ENCODE measurements at places on chromosomes 4 and X.
A peak's percentile ranks its signal among the peaks of the same experiment; 100 is the strongest.

GRCh38 chr4:186762865-186763264 is 39.2 kb upstream of the FAT1 start:
- DNase-seq: no peak

GRCh38 chr4:158782551-158783360 is 13.9 kb downstream of the FNIP2 start:
- no peak for DNase-seq

DNA sequence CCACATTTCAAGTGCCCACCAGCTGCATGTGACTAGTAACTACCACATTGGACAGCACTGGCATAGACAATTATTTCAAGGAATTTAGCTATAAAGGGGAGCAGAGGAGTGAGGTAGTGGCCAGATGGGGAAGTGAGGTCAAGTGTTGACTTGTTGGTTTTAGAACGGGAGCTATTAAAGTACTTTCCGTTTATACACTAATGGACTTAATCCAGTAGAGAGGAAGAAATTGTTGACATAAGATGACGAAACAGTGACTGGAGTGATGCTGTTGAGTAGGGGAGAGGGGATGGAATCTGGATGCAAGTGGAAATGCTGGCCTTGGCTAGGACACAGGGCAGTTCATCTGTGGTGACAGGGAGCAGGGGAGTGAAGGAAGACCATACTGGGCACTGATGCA is 154.4 kb downstream of the AMMECR1 start:
- DNase-seq: no peak

GRCh38 chrX:2898846-2899512 is 30.2 kb downstream of the ARSD start:
- no peak for DNase-seq

DNA sequence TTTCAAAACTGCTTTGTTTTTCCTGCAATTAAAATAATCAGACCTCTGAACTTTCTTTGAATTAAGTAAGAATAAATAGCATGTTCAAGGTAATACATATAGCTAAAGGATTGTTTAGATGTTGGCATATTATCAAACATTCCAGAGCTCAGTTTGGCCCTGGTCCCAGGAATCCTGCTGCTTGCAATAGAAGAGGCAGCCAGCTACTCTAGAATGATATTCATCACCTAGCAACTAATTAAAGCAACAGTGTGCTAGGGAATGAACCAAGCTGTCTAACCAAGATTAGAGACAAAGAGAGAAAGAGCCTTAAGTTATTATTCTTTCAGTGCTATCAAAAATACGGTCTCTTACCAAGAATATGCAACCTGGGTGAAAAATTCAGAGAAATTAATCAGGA is 460.9 kb downstream of the GABRG1 start:
- no peak for DNase-seq

DNA sequence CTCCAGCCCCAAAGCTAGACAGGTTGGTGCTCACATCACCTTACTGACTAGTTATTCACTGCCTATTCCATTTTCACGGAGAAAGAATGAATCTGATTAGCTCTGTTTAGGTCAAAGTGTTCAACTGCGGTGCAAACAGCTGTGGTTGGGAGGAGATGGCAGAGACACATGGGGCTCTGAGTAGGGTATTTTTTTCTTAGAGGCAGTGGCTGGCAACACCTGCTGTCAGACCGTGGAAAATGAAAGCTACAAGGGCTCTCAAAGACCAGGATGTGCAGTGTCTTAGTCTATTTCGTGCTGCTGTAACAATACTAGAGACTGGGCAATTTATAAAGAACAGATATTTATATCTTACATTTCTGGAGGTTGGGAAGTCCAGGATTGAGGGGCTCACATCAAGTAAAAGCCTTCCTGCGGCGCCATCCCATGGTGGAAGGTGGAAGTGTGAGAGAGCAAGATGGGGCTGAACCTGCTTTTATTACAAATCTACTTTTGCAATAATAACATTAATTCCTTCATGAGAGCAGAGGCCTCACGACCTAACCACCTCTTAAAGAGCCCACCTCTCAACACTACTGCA is 10.6 kb downstream of the NYX start:
- DNase-seq: no peak

GRCh38 chrX:78574306-78574705 is 84.8 kb downstream of the RTL3 start:
- DNase-seq: no peak

DNA sequence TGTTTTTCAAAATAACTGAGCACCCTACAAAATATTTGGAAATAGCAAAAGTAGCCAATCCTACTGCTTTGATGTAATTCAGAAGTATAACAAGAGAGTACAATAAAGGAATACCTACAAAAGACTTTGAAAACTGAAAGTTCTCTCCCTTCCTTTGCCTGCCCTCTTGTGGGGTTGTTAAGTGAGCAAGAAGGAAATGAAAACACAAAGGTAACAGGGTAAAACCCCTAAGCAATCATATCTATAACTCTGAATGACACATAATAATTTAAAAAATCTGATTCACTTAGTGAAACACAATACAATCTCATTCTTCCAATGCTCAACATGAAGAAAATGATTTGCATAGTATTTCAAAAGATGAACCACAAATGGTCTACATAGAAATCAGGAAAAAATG is 98.2 kb downstream of the FRYL start:
- no peak for DNase-seq

DNA sequence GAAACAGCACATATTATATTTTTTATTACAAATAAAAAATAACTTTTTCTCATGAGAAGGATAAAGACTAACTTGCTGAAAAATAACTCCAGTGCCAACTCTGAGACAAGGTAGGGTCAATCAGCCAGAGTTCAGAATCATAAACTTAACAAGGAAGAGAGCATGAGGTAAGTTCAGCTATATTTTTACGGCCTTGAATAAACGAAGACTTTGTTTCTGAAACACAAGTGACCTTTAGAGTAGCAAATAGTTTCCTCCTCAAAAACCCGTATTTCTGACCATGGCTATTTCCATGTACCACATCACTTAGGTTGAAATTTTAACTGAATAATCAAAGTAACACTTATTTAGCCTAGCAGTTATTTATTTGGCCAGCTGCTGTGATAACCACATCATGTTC is 45.5 kb downstream of the PRDM5 start:
- no peak for DNase-seq

GRCh38 chr4:3771164-3771809 is 5.1 kb downstream of the ADRA2C start:
- DNase-seq: no peak

- peak; percentile 27 for DNase-seq
Observed at GRCh38 chr4:98510757-98511517, 147.5 kb downstream of the TSPAN5 start.

DNA sequence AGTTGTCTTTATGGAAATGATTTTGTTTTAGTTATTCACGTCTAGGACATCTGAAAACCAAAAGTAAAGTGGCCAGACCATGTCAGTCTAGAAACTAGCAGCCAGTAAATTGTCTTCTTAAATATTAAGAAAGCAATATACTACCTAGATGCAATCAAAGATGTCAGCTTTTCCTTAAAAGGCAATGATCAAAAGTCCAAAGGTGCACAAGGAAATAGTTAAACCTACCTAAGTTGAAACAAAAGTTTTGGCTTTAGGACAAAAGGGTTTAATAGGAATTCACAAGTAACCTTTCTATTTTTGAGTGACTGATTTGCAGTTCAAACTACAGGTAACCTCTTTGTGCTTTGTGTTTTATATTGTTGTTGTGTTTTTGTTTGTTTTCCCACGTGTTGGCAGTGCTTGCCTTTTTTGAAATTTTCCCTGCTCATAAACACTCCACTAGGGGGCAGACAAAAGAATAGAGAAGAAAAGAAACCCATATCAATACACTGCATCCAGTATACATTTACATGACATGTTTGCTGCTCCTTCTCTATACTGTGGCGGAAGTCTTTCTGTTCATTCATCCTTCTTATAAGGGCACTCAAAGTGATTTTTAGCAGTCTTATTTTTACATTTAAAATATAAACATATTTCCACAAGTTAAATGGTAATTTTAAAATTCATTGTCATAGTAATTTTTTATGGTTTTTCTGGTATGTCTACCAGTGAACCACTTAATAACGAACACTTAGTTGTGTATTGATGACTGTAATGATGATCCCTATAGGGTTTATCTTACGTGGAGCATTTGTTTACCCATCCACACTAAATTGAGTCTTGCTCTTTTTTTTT is 62.7 kb downstream of the GAB1 start:
- DNase-seq: no peak

- DNase-seq: no peak
Observed at GRCh38 chr4:114264877-114265291, 285.4 kb upstream of the ARSJ start.

GRCh38 chr4:1052231-1052671 is 40.8 kb downstream of the FGFRL1 start:
- DNase-seq: no peak

DNA sequence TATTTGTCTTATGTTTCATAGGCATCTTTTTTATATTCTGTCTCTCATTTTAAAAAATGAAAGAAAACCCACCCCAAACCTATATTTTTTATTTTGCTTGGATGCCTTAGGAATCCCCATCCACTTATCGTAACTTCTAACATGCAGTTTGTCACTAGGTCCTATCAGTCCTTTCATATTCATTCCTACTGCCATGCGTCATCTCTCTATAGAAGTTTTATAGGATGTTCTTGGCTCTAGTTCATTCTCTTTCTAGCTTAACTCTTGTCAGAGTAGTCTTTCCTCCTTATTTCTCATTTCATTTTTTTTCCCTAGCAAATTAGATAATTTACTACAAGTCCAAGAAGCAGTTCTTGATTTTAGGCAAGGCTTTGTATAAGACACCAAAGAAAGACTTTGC is 92.7 kb downstream of the LARP1B start:
- DNase-seq: no peak

DNA sequence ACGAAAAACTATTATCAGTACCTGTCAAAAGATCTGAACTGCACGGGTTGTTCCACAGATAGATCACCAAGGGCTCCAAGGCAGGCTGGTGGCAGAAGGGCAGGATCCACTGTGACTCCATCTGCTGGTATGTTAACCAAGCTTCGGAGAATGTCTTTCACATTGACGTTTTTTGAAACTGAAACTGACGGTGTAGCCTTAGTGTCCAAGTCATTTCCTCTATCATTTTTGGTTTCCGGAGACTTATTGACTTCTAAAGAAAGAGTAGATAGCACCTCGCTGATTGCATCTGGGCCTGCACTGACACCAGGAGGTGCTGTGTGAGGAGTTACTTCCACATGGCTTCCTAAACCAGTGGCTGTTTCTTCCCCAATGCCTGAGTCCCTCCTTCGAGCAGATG is 186.9 kb downstream of the LRBA start:
- DNase-seq: peak; percentile 17

DNA sequence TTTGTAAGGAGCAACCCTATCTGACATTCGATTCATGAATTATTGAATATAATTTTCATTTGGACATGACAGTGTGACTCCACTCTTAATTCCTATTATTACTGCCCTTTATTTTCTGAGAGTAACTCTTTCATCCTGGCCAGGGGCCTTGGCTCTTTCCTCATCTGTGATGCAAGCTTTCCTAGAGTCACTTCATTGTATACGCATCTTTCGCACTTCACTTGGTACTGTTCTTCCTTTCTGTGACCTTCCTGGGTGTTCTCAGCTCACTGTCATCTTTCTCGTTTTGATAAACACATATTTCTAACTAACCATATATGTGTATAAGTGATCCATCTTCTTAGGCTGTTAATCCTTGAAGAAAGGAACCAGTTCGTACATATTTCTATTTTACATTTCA is 160.3 kb downstream of the PDGFC start:
- no peak for DNase-seq

DNA sequence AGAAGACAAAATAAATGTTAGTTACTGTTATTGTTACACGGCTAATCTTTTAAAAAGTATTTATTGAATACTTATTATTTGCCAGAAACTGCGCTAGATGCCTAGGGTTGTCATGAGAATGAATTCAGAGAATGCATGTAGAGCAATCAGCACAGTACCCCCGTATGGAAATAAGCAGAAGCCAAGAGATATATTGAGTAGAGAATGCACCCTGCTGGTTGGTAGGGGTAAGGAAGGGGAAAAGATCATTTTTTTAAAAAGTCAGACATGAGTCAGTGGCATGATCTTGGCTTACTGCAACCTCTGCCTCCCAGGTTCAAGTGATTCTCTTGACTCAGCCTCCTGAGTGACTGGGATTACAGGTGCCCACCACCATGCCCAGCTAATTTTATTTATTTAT is 13.1 kb upstream of the DRP2 start:
- no peak for DNase-seq

DNA sequence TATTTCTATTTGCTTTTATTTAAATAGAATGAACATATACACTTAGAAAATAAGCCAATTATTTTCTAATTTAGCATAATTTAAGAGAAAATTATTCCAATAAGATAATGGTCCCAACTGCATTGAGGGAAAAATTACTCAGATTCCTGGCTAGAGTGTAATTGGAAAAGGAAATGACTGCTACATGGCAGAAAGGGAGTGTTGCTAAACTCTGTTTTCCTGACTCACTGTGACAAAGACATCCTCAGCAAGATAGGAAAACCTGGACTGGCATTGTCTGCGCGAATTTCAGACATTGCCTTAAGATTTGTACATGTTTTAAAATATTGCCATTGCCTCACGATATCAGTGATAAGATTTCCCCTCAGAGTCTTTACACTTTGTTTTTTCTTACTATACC is 8.2 kb downstream of the TNIP3 start:
- no peak for DNase-seq

- DNase-seq: no peak
Observed at GRCh38 chrX:37409278-37409677, 60.1 kb downstream of the PRRG1 start.
